Mesothelial cell of epicardium (in vitro differentiated cells): ENCODE measurements at places on chromosomes 11 and 22. TPM values are rescaled to one million over a fixed set of nuclear protein-coding genes. Genes with fewer than 3 reads are reported as not detected.
A peak's percentile ranks its signal among the peaks of the same experiment; 100 is the strongest.

- no peak overlapping the region for H3K4me3 ChIP-seq
- peak overlapping the region; percentile 83 for H3K27ac ChIP-seq
- H3K4me1 ChIP-seq, result peaks cover 54% of the 10 kb centered on the region
- no peaks in the 10 kb centered on the region for H3K27me3 ChIP-seq
- H3K36me3 ChIP-seq, result no peaks in the 10 kb centered on the region
These were observed 9.2 kb upstream of the PRSS23 start for GRCh38 chr11:86790867-86791849.

THY1 gene
- 121 to 127 TPM (median 121 TPM) in 3 replicates for total RNA-seq

DNA sequence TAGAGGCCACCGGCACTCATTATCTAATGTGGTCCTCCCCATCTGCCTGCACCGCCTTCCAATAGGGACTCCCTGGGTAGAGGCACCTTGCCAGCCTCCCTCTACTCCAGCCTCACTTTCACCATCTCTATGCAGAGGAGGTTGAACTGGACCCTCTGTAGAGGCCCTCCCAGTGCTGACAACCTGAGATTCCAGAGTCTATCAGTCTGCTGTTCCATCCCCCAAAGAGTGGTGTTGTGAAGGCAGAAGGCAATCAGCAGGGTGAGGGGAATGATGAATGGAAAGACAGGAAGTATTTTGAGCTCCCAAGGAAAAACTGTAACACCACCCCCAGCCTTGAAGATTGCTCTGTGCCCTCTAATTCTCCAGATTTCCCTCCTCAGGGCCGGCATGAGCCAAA lies 77.9 kb downstream of the THAP12 start:
- H3K4me3 ChIP-seq, result no peak overlapping the region
- H3K4me1 ChIP-seq, result peaks cover 6% of the 10 kb centered on the region
- H3K27ac ChIP-seq, result no peak overlapping the region
- no peaks in the 10 kb centered on the region for H3K36me3 ChIP-seq

CABP4 gene
- total RNA-seq, result 0.29 to 0.43 TPM (median 0.33 TPM) in 3 replicates

MRGPRF gene
- 2.3 to 4.0 TPM (median 3.4 TPM) in 3 replicates for total RNA-seq

RIBC2 gene
- 2.0 to 2.5 TPM (median 2.1 TPM) in 3 replicates for total RNA-seq

MYO7A gene
- 1.8 to 2.4 TPM (median 2.2 TPM) in 3 replicates for total RNA-seq
